ENCODE measurements at places on chromosomes 1 and 21.

DNA sequence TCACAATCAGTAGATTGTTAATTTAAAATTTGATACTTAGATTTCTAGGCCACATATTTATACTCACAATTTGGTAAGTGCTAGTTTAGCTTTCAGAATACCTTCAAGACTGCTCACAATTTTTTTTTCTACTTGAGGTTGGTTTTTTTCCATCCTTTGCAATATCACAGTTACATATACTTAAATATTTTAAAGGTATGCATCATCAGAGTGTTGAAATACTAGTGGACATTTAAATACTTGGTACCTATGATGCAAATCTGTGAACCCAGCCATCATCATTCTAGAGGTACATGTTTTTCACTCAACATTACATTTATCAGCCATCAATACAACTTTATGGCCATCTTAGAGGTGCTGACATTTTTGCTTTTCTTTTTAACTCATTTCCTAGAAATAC lies 6.2 kb upstream of the LRRC40 start:
- DNase-seq: no peak

DNA sequence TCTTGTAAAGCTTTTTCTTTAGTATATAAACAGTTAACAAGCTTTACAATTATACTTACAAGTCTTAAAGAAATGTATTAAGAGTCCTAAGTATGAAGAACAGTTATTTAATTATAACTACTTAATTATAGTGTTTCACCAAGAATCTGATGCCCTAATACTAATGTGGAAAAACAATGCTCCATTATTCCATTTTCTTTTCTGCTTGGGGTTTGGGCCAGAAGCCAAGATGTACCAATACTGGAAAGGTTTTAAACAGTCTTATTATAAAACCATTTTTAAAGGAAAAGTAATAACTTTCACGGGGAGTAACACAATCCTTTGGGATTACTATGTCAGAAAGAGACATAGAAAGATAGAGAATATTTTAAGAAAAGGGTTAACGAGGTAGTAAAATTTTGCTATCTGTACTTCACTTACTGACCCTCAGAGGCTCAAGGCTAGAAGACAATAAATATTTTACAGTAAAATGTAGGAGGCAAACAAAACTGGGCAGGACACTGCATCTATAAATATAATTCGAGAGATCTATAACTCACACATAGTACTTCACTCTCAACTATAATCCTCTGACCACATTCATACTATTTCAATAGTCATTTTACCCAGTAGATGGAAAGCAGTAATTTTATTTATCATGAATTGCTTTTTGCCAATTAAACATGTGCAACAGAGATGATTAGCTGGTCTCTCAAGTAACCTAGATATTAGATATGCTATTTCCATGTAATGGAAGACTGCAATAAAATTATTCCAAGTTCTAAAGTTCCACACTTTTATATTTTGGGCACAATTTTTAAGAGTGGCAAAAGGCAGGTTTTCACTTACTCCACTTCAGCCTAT lies 63.9 kb downstream of the LTN1 start:
- DNase-seq: no peak

DNA sequence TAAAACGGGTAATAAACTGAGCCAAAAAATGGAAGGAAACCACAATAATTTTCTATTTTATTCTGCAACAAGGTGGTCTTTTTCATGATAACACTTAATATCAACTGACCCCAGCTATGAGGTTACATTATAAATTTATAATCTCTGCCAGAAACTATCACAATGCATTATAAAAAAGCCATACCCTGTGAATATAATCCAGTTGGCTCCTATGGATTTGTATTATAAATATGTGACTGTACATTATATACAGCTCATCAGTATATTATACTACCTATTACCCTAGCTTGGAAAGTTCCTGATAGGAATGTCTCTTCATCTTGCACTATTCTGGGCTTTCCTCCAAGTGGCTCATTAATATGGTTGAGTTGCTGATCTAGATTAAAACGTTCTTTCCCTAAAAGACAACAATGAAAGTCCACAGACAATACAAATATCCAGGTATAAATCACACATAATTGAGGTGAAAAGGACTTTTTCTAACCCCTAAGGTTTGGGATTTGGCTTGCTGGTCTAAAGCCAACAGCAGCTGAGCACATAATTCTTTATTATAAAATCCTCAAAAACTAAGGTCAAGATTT lies 487.7 kb downstream of the TTLL7 start:
- no peak for DNase-seq

DNA sequence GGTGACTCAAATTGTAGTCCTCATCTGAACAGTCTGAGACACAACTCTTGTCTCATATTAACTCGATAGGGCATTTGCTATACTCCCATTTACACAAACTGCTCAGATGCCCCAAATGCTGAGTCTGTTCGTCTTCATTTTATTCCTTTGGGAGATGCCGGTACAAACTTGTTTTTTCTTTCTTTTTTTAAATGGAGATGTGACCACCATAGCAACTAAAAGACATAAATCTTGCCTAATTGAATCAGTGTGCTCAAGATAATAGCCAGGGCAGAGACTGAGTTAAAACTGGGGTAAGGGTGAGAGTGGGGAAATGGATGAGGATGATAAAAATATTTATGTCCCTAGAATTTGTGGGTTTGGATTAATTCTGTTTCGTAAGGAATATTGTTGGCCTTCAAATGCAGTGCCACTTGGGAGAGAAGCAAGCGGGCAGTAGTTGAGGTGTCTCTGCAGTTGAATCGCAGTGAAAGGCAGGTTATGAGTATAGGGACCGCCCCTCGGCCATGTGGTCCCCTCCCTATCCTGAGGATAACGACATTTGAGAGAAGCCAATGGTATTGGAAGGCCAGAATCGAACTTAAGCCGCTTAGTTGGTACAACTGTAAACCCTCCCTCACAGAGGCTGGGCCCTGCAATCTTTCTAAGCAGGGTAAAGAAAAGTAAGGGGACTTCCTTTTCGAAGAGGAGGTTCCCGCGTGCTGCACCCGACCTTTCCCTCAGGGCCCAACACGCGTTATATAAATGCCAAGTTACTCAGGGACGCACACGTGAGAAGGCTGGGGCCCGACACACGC lies 859 bp upstream of the LRRC8B start:
- DNase-seq: peak; percentile 94

- no peak for DNase-seq
These were observed 28.7 kb downstream of the ABCA4 start for GRCh38 chr1:94092210-94092613.

All from NCI-H510A (cell line).